ENCODE measurements at places on chromosomes 6 and 20.

- no peak for DNase-seq
Observed at GRCh38 chr6:70379473-70380013, 33.8 kb upstream of the FAM135A start.

GRCh38 chr6:88963139-88964090 is at the start of gene RNGTT:
TSS of gene RNGTT (minus strand) at chr6:88963618. CDS start at chr6:88963409, 209 bp downstream.
- peak; percentile 98 for DNase-seq

- no peak for DNase-seq
Observed at GRCh38 chr6:167569041-167569805, 244.3 kb downstream of the TTLL2 start.

GRCh38 chr6:151288712-151289398 is 49.1 kb downstream of the AKAP12 start:
- DNase-seq, result no peak

DNA sequence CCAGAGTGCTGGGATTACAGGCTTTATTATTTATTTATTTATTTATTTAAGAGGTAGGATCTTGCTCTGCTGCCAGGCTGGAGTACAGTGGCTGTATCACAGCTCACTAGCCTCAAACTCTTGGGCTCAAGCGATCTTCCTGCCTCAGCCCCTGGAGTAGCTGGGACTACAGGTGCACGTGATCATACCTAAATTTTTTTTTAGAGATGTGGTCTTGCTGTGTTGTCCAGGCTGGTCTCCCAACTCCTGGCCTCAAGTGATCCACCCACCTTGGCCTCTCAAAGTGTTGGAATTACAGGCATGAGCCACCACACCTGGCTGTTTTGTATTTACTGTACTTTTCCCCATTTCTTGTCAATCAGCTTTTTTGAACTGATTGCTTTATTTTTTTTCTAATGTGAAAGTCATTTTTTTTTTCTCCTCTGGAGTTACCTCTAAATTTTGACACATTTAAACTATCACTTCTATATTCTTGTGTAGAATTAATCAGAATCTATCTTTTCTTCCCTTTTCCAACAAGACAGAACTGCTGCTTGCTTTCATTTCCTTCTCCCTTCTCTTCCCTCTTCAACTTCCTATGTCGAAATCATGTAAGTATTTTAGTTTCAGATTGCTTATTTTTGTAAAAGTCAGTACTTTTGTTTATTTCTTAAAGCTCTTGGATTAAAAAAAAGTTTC is 12.0 kb downstream of the PANK2 start:
- no peak for DNase-seq

GRCh38 chr20:62881662-62882395 is 20.2 kb upstream of the TCFL5 start:
- DNase-seq, result no peak

- DNase-seq, result no peak
Observed at GRCh38 chr20:10780901-10781300, 107.1 kb upstream of the JAG1 start.

- DNase-seq, result peak; percentile 82
Observed at GRCh38 chr6:30744054-30744805, at the start of gene IER3. TSS of gene IER3 (minus strand) at chr6:30744547. CDS start at chr6:30744518, 29 bp downstream.

- DNase-seq, result peak; percentile 89
Observed at GRCh38 chr6:26045065-26045927, 41.9 kb upstream of the HFE start.

DNA sequence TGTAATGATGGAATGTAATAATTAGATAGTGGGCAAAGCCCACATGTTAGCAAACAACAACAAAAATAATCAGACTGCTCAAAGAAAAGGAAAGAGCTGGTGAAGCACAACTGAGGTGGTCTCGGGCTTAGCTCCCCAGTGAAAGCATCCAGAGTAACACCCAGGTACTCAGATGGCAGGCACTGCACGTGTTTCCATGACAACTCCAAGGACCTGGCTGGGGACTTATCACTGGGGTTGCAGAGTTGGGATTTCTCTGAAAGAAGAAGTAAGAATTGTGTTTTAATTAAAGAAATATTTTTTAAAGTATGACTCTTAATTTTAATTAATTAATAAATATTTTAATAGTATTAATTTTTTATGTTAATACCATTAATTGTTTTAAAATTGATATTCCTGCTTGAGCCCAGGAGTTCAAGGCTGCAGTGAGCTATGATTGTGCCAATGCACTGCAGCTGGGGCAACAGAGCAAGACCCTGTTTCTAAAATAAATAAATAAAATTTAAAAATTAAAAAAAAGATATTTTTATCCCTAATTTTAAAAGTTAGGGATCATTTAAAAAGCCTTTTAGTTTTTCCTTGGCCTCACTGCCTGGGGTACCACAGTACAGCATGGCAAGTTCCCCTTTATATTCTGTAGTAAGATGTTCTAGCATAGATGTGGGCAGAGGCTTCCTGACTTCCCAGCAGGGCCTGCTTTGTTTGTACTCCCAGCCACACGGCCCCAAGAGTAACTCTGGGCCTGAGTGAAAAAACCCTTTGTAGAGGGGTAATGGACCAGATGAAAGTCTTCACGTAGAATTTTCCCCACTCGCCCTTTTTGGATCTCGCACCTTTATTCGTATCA is 42.2 kb upstream of the UST start:
- DNase-seq, result no peak

DNA sequence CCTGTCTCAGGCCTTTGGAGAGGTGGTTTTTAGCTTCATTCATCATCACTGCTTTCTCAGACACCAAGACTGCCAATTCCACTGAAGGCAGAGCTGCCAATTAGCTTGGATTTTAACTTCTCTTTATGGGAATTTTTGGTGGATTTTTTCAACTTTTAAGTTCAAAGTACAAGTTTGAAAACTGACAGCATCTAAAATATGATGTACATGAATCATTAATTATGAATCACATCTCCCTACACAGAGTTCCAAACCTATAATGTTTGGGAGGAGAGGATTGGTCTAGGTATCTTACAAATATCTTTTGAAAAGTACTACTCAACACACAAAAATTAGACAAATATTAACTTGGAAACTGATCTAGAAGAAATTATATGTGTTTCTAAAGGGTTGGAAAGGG is 25.5 kb downstream of the CNKSR3 start:
- no peak for DNase-seq

GRCh38 chr6:121584586-121585369 is 149.3 kb downstream of the GJA1 start:
- no peak for DNase-seq

DNA sequence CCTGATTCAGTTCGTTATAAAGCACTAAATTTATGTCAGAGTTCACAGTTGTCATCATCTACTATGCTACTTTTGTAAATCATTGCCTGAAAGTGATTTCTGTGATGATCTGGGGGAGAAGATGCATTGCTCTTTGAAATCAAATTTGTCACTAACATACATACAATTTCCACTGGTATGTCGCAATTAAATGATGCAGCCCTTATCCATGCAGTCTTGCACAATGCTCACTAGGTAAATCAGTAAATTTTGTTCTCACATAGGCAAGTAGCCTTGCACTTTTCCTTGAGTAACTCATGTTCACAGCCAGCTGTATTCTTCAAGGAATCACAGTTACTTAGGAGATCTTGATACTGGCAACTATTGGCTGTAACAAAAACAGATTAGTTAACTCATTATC is 20.8 kb downstream of the CRISP2 start:
- DNase-seq, result no peak

DNA sequence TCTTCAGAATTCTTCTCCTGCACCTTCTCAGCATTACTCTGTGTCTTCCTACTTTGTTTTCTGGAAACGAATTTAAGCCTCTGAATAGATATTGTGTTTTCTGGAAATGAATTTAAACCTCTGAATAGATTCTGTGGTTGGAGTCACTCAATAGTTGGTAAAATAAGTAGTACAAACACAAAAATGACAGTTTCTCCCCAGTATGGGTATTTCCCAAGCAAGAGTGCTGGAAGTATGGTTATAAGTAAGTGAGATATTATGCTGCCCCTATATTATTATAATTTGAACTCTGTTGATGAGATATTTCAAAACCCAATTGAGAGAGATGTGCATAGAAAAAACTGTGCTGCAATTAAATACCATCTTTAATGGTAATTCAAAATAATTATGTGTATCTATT is 94.9 kb downstream of the TINAG start:
- DNase-seq, result no peak

GRCh38 chr20:47282864-47283263 is 73.6 kb downstream of the ZMYND8 start:
- DNase-seq, result no peak

DNA sequence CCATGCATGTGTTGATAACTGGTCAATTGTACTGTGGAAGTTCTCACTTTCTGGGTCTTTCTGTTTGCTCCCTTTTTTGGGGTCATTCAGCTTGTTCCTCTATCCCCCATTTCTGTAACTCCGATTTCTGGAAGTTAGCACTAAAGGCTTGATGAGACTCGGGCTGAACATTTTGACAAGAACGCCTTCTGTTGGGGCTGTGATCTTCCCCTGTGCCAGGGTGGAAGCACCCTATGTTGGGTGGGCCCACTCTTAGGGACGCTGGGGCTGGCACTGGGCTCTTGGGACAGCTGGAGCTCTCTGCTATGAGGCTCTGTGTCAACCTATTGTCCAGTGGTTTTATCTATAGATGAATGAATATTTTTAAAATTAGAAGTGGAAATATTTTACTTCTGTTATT is 60.1 kb upstream of the FRMD1 start:
- no peak for DNase-seq

DNA sequence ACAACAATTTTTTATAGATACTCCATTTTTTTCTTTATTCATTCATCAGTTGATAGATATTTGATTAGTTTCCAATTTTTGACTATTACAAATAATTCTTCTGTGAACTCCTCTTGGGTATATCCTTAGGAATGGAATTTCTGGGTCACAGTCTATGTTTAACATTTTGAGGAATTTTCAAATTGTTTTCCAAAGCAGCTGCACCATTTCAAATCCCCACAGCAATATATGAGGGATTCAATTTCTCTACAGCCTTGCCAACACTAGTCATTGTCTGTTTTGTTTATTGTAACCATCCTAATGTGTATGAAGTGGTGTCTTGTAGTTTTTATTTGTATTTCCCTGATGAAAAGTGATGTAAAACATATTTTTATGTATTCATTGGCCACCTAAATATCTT is 320.3 kb upstream of the DEFB112 start:
- no peak for DNase-seq

DNA sequence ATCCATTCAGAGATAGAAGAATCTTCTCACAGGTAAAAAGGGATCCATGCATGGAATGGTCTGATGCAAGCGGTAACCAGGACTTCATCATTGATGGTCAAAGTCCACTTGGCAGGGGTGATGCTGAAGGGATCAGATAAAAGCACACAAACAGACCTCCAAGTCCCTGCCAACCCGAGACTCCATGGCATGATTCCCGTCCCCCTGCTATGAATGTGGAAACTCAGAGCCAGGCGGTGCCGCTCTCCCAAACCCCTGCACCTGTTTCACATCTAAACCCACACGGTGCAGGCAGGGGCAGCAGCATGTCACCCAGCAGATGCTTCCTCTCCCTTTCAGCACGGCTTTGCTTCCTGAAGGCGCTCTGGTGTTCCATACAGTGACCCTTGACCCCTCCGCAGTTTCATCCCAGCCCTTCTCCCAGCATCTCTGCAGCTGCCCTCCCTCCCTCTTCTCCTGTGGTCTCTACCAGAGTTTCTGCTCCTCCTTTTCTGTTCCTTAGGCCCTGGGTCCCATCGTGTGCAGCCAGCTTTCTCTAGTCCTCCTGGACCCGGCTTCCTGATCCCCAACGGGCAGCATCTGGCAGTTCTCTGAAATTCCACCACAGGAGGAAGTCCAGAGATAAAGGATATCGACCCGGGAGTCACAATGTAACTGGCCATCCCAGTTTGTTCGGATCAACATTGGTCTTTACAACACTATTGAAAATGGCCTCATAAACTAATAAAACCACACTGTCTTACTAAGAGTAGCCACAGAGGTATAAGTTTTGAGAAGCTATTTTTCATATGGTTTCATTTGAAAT is 235.0 kb downstream of the TTLL2 start:
- no peak for DNase-seq

DNA sequence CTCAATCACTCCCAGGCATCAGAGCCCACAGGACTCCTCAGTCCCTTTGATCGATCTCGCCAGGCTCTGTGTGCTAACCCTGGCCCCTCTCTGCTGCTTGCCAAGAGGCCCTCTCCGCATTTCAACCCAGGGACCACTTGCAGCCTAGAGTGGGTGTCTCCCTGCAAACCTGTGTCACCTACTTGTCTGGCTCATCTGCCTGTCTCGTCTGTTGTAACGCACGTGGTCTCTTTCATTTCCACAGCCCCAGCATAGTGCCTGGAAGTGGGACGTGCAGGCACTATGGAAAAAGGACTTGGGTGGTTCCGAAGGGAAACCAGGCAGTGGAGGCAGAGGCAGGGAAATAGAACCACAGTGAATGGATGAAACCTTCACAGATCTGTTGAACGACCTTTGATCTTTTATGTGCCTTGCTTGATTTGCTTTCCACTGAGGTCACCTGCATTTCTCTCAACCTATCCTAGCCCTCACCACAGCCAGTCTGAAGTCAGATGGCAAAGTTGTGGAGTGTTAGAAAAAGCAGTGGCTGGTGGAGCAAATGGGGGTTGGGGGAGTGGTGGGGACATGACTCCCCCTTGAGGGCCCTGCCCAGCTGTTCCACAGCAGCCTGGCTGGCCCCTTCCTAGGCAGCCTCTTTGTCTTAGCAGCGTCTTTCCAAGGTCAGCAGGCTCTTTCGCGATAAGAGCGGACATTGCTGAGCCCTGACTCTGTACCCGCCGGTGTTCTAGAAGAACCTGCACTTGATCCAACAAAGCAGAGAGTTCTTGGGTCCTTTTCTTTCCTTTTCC is 55.8 kb upstream of the TAGAP start:
- peak; percentile 26 for DNase-seq

GRCh38 chr20:32589256-32589655 is 4.1 kb upstream of the NOL4L start:
- DNase-seq, result peak; percentile 24

- DNase-seq, result no peak
Observed at GRCh38 chr20:60009826-60010616, 51.8 kb downstream of the CDH26 start.

DNA sequence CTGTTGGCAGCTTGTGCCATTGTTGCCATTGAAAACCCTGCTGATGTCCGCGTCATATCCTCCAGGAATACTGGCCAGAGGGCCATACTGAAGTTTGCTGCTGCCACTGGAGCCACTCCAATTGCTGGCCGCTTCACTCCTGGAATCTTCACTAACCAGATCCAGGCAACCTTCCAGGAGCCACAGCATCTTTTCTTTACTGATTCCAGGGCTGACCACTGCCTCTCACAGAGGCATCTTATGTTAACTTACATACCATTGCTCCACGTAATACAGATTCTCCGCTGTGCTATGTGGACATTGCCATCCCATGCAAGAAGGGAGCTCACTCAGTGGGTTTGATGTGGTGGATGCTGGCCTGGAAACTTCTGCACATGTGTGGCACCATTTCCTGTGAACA is 221.8 kb upstream of the FAM83B start:
- no peak for DNase-seq

GRCh38 chr20:1720845-1721475 is 63.4 kb upstream of the SIRPG start:
- no peak for DNase-seq

Measured in CD4-positive, alpha-beta T cell treated with Interferon alpha-2 for 1 hour (primary cell).